Stimulated activated CD8-positive, alpha-beta memory T cell treated with anti-CD3 and anti-CD28 coated beads, Interleukin-7, amount 100 ng/mL, for 4 hours (primary cell): ENCODE measurements at places on chromosomes 5 and 9.

GRCh38 chr5:121027636-121028035 is 563.5 kb downstream of the PRR16 start:
- DNase-seq = no peak

DNA sequence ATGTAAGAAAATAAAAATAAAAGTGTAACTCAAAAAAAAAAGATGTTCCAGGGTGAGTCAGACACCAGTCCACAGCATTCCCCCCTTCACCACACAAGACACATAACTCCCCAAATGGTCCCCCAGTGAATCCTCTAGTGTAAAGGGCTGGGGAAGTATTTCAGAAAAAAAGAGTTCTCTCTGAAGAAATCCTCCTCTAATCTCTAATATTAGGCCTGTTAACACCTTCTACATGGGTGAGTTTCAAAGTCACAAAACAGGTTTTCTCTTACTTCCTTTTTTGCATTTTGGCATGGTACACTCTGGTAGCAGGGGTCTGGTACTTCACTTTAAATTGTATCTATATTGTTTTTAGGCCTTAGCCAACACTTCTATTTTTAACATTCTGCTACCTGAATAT is 28.2 kb downstream of the RNF145 start:
- no peak for DNase-seq

- DNase-seq = no peak
These were observed 68.4 kb downstream of the COL27A1 start for GRCh38 chr9:114223564-114224246.

GRCh38 chr5:107541400-107541799 is 129.3 kb downstream of the EFNA5 start:
- DNase-seq = no peak

DNA sequence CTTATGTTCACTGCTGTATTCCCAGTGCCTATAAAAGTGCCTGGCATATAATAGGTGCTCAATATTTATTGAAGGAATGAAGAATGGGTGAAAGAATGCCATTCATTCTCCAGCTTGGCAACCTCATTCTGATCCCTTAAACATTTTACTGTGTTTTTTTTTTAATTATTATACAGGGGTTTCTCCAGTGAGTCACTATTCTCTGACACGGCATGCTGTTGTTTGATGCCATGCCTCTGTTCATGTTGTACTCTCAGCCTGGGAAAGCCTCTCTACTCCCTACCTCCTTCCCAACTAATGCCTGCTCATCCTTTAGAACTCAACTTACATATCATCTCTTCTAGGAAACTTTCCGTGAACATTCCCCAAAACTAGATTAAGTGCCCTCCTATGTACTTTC is 70.2 kb upstream of the PHF24 start:
- no peak for DNase-seq

DNA sequence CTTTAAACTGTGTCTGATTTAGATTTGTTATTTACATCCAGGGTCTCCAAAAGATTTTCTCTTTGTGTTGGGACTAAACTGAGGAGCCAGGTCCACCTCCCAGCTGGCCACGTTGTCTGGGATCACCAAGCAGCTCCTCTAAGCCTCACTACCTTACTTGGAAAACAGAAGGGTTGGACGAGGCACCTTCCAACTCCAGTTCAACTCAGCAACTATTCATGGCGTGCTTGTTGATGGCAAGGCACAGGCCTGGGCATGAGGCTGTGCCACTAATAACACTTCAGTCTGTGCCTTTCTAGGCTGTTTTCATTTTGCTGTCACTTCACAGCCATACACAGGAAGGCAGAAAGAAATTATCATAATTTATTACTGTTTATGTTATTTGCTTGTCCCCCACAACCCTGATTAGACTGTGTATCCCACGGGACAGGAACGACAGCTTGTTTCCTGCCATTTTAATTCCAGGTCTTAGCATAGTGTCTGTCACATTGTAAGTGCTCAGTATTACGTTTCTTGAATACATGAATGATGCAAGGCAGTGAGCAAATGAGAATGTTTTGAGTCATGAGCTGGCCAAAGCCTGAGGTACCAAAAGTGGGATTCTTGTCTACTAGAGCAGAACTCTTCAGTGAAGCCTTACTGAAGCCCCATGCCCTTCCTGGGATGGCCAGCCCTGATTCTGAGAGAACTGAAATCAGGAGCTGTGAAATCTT is 125.8 kb downstream of the GALNT10 start:
- DNase-seq = no peak

DNA sequence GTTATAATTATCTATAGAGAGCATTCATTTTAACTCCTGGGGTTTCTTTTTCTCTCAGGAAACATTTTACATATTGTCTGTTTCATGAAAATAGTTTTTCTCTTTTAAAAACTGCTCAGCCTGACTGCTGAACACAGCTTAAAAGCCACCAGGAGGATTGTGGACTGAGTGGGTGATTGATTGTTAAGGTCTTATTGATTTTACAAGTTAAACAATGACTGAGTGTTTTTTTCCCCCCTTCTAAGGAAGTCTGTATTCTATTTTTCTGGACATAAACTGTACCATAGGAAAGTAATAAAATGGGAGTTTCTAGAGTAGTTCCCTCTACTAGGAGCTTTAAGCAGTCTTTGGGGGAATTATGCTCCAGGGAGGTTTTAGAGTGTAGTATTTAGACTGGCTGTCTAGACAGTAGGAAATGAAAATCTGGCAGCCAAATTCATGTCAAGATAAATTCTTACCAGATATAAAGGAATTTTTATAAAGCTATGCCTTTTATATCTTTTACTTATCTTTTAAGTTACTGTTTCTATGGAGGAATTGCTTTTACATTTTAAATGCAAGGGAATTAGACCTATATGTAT is 463.9 kb downstream of the PRR16 start:
- DNase-seq = no peak

GRCh38 chr9:16561121-16561520 is 309.3 kb downstream of the BNC2 start:
- no peak for DNase-seq

DNA sequence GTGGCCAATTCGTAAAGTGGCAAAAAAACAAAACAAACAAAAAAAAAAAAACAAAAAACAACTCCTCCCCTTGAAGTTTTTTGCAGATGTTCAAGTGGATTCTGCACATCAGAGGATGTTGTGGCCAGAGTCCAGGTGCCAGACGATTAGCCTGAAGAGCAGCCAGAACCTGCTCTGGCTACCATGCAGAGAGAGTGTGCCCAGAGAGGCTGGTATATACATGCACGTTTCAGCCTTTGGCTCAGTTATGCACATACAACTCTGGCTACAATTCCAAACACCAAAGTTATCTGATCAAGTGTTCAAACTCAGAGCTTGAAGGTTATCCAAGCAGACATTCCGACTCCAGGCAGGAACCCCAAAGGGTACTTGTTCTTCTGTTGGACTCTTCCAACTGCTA is 34.7 kb downstream of the GGTA1 start:
- DNase-seq = no peak

DNA sequence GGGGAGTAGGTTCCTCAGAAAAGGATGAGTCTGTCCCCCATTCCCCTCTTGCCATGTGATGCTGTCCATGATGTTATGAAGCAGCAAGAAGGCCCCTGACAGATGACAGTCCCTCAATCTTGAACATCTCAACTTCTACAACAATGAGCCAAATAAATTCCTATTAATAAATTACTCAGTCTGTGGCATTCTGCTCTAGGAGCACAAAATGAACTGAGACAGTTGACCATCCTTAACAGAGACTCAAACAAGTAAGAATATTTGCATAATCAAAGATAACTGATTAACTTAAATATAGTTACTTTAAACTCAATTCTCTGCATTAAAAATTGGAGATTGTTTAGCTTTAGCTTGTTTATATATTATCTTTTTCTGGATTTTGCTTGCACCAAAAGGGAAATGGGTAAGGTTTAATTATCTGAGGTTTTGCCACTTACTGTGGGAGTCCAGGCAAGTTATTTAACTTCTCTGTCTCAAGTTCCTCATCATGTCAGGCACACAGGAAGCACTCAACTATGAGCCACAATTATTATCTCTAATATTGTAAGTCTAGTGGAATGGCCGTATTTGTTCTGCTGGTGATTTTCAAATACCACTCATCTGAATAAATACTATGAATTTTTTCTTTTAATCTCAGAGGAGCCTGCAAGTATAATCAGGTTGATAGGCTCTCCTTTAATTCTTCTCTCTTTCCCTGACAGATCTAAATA is 162.9 kb downstream of the TSSK1B start:
- DNase-seq = no peak

- no peak for DNase-seq
These were observed 88.1 kb downstream of the KIF4B start for GRCh38 chr5:155101697-155102096.

DNA sequence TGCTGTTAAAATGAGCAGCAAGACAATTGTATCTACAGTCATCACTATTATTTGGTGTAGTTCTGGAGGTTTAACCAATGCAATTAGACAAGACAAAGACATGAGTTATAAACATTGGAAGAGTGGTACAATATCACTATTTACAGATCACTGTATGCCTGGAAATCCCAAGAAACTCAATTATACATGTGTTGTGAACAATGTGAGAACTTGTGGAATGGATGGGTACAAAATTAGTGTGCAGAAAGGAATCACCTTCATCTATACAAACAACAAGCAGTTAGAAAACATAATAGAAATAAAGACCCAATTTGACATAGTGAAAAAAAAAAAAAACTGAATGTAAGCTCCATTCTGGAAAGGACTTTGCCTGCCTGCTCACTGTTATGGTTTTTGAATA is 12.4 kb upstream of the CCDC112 start:
- DNase-seq = no peak

- no peak for DNase-seq
These were observed 37.4 kb downstream of the TTLL11 start for GRCh38 chr9:122055701-122056100.

- DNase-seq = no peak
These were observed 154.1 kb upstream of the CDH12 start for GRCh38 chr5:23007236-23007635.

DNA sequence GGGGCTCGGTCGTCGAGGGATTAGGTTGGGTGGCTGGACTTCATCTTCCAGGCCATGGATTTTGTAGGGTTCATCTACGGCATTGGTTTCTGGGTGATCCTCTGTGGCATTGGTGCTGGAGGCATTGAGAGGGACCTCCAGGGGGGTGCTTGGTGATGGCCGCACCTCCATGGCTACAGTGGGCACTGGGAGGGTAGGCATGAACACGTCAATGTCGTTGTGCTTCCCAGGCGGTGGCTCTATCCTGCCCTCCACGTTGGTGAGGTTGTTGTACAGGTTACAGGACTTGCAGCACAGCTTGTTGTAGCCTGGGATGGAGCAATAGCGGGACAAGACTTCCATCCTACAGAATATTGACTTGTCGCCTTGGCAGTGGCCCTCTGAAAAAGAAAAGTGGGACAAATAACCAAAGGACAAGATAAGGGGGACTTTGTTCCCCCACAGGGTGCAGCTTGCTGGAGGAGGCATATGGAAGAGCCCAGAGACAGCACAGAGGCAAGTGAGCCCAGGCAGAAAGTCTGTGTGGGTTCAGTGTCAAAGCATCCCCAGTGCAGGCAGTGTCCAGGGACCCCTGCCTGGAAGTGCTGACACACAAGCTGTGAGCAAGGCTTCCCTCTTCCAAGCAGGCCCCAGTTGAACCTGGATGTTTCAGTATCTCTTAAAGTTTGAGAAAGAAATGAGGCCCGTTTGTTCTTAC is 53.9 kb downstream of the ZNF354C start:
- no peak for DNase-seq

- DNase-seq = no peak
These were observed 477.1 kb downstream of the SPATA31A7 start for GRCh38 chr9:61666849-61667371.

DNA sequence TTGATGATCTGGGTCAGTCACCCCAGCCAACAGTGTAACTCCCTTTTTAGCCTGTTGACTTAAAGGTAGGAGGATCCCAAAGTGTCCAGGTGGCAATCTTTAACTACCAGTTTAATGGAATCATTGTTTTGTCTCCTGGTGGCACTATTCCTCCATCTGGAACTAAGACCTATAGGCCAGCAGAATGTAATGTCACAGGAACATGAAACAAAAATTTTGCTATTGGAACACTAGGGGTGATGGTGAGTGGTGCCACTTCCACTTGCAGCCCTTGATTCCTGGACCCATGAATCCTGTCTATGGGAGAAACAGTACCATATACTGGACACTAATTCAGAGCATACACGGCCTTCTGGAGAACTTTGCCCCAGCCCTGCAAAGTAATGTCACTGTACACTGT is 219.5 kb upstream of the RASA1 start:
- DNase-seq = no peak

DNA sequence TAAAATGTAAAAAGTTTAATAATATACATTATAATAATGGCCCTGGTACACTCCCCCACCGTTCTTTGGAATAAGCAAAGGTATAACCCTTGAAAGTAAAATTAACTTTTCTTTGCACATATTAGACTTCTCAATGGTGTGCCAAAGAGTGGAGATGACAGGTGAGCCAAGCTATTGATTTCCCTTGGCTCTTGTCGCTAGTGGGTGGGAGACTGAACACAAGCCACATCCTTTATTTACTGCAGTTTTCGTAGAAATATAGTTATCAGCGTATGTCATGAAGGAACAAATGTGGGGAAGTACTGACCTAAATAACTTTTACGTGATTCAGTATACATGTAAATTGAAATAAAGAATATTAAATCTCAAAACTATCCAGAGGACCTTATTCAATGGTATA is 549.3 kb downstream of the RAB3C start:
- DNase-seq = no peak

DNA sequence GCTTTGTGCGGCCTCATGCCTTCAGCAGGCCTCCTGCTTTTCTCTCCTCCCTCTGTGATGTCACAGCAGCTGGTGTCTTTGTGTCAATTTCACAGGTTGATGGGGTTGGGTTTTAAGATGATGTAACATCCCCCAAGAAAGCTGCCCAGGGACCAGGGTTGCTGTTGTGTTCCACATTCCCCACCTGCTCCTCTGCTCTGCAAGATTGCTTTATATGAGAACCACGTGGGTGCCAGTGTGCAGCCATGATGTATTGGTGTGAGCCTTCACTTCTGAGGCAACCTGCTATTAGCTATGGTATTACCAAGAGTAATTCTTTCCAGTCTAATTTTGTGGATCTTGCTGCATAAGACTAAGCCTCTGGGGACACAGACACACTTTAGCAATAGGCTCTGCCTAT is 213.0 kb upstream of the ADAMTS16 start:
- no peak for DNase-seq

DNA sequence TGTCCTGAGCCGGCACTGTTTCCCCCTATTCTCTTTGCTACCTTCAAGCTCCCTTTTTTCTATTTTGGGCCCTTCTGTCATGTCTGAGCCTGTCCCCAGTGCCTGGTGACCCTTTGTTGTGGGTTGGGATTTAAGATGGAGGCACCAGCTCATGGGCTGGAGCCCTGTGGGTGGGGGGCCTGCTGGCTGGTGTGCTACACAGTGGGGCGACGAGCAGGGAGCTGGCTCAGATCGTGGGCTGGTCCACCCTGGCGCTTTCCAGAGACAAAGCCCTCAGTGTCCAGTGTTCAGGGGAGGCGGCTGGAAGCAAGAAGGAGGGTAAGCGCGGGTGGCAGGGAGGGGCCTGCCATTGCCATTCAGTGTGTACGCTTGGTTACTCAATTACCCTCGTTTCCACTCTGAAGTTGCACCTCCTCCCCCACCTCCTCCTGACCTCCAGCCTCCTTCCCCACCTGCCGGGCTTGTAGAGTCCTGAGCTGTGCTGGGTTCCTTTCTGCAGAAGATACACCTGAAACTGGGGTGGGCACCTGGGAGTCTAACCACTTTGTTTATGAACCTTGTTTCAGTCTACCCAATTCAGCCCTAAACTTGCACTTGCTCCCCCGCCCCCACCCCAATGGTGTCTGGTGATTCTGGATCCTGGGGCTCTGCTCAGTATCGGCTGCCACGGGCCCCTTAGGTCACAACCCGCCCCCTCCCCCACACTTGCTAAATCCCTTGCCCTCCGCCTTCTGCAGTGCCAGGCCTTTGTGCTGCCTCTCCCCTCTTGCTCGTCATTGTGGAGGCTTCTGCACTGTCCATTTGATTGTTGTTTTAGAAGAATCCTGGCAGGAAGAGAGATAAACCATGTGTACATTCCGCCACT is 49.9 kb downstream of the MVB12B start:
- no peak for DNase-seq
